RWPE1 (cell line): ENCODE measurements at places on chromosomes 6 and 20.
A peak's percentile ranks its signal among the peaks of the same experiment; 100 is the strongest.

DNA sequence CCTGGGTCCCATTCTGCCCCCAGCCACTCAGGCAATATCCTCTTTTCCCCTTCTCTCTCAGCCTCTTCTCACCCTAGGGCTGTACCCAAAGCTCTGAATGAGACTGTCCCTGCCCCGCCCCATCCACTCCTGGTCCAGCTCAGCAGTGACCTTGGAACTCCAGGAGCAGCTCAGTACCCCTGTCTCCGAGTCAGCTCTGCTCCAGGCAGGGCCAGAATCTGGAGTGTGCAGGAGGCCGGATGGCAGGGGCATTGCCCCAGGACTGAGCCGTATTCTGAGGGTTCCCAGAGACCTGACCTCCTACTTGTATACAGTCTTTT is 2.0 kb upstream of the RAET1G start:
- DNase-seq = no peak

GRCh38 chr6:88494401-88495140 is 328.4 kb upstream of the CNR1 start:
- no peak for DNase-seq

- no peak for DNase-seq
Measured at GRCh38 chr6:163417595-163417994, 3.1 kb downstream of the QKI start.

DNA sequence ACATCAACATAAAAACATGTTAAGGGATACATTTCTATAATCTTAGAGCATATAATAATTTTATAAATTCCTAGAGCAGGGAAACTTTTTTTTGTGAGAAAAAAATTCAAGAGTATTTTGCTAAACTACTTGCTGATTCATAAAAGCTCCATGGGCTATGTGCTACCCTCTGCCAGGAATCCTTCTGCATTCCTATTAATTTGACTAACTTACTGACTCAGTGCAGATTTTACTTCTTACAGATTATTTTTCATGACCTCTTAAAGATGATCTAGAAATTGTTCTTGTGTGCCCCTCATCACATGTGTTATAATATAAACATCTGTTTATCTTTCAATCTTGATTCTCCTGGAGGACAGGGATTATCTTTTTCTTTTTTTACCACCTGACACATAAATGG is 5.7 kb downstream of the VTA1 start:
- DNase-seq = no peak

DNA sequence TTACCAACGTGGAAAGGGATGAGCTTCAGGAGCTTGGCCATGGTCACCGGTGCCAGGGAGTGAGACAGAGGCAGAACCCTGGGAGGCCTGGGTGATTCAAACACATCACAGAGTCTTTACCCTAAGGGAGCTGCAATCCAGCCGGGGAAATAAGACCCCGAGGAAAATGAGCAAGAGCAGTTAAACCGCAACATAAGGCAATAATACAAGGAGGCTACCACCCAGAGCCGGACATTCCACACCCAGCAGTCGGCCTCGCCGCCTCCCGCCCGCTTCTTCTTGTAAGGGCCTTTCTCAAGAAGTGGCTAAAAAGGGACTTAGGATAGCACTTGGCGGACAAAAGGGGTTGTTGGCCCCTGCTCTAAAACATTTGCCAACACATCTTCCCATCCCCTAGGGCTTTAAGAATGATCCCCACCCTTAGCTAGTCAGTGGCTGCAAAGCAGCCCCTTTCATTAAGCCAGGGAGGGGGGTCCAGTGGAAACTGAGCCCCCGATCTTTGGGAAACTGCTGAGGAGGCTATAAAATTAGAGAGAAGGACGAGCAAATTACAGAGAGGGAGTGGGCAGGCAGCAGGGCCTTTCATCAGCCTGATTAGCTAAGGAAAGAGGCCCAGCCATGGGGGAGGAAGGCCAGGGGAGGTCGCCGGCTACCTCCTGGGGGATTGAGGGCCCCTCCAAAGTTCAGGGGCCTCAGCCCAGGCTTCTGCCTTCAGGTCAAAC is 34.3 kb downstream of the SNX5 start:
- DNase-seq = no peak

- DNase-seq = no peak
Measured at GRCh38 chr6:40693768-40694167, 106.6 kb upstream of the LRFN2 start.

- no peak for DNase-seq
Measured at GRCh38 chr20:44768854-44769480, 23.3 kb downstream of the KCNK15 start.

DNA sequence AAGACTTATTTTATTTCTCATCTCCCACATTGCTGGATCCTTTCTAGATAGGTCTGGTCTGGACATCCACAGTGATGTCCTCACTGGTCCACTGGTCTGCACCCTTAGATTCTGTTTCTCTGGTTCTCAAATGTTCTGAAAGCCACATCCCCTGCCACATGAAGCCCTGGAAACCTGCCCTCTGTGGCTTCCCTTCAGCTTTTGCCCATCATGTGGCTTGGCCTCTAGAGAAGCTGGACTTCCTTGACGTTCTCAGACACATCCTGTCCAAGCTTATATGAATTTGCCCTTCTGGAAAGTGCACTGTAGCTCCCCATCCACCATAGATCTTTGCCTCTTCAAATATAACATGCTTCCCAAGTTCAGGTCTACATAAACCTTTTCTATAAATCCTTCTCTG is 18.5 kb downstream of the CST4 start:
- no peak for DNase-seq

DNA sequence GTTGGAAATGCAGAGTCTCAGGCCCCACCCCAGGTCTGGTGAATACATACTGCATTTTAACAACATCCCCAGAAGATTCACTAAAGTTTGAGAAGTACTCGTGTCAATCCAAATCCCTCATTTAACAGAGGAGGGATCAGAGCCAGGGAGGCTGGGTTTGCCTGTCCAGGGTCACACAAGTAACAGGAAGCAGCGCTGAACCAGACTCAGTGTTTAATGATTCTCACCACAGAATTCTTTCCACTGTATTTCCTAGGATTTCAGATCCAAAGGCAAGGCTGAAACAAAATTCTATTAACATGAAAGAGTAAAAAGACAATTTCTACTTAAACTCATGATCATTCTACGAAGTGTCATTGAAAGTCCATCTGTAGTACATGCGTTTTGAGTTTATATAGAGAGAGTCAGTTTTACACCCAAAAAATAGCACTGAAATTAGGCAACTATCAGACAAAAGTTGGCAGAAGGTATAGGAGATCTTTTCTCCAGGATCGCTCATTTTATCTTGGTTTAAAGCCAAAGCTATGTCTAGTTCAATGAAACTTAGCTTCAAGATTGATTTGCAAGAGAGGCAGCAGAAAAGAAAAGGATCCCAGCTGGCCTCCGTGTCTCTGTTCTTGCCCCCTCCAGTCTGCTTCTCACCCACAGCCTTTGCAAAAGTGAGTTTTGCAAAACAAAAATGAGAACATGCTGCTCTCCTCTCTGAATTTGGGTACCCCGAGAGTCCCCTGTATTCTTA is 6.0 kb upstream of the AGPAT4 start:
- DNase-seq = no peak

DNA sequence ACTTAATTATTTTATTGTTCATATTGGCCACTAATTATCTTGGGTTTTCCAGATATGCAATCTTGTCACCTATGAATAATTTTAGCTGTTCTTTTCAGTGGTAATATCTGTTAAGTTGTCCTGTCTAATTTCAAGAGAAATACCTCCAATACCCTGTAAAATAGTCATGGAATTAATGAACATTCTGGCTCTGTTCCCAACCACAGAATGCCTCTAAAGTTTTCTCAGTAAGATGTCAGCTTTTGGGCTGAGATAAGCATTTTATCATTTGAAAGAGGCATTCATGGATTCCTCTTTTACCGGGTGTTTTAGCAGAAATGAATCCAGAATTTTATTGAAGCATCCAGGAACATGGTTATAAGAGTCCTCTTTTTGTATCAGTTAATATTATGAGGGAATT is 109.3 kb downstream of the WDR27 start:
- DNase-seq = no peak

DNA sequence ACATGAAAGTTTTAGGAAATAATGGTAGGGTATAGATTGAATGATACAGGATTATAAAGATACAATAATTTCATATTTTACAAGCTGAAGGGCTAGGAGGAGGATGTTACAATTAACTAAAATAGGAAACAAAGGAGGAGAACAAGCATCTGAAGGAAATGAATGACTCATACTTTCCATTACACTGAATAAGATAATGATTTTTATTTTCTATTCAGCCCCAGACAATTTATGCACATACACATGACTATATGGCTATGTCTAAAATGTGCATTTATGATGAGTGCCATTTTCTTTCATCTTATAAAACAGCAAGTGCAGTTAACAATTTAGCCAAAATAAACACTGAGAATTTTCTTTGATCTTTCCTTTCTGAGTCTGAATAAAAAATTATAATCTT is 994.6 kb upstream of the ADGRB3 start:
- no peak for DNase-seq

DNA sequence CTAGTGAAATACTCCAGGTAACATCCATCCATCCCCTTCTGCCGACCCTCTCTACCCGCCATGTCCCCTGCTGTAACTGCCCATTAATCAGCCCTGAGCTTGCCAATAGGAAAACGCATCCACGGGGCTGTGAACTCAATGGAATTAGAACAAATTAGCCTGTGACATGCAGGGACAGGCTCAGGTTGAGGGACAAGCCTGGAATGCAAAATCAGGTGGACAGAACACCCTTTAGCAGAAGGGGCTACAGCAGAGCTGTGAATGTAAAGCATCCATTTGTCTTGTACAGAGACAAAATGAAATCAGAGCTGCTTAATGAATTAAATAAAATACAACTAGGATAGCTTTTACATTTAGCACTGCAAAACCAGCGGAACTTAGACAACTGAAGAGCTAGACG is 187.3 kb upstream of the SASH1 start:
- no peak for DNase-seq

DNA sequence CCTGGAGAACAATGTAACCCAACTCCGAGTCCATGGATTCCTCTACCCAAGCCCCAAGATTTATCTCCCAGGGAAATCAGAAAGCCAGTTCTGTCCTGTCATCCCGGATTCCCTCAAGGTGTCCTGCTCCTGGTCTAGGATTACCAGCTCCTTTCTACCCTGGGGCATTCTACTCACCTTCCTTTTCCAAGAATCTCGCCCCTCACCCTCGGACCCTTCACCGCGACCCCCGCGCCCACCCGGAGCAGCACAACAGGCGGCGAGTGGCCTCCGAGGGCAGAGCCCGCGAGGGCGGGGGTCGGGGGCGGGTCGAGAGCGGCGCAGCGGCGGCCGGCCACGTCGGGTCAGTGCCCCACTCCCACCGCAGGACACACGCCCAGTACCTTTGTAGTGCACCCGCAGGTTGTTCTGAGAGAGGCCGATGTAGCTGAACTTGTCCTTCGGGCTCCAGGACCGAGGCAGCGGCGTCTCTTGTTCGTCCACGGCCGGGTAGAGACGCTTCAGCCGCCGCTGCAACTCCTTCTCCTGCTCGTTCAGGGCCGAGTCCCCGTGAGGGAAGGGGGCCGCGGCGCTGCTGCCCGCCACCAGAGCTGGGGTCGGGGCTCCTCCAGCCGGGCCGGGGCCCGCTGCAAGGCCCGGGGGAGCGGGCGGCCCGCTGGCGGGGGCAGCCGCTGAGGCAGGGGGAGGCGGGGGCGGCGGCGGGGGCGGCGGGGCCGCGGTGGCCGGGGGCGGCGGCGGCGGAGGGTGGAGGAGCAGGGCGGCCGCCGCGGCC is 897 bp downstream of the RANBP9 start:
- peak; percentile 26 for DNase-seq

DNA sequence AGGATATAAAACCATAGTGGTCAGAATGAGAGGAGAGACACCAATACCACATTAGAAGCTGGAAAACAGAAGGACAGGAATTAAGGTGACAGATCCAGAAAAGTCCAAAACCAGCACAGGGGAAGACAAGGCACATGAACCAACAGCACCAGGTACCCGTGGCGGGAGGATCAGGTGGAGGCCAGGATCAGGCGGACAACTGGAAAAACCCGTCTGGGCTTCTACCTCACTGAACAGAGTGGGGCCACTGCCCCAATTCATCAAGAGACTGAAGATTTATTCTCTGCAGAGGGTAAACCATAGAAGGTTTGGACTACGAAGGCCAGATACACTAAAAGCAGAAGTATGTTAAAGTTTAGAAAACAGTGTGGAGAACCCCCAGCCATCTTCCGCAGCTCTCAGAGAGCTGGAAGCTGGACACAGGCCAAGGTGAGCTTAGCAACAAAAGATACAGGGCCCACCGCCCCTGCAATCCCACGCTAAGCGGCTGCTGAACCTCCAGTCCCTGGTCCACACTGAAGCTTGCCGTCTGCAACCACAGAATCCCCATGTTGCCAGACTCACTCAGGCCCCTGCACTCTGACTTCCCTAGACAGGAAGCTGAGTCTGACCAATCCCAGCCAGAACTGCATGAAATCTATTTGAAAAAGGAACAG is 29.9 kb downstream of the ABHD12 start:
- DNase-seq = peak; percentile 19

DNA sequence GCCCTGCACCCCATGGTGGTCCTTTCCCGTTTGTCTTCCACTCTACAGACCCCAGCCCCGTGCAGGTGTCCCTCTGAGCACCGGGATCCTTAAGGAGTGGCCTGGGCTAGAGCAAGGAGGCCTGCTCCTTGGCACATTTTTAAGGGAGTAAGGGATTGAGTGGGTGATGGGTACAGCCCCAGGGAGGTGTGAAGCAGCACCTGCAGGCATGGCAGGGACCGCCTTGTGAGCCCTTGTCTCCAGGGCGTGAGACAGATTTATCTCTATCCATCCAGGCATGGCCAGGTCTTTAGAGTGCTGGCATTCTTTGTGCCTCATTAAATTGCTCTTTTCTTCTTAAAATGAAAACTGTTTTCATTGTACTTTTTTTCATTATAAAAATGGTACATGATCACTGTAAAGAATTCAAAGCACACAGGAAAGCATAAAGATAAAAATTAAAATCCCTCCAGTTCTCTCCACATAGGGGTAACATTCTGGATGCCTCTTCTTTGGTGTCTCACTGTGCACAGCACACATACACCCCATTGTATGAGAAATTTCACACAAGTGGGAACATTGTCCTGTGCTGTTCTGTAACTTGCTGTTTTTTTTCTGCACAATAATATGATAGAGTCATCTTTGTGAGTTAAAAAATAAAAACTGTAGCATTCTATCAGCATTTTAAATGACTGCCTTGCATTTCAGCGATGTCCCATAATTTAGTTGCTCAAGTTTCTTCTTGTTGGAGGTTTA is 31.9 kb upstream of the ZNF831 start:
- no peak for DNase-seq

GRCh38 chr6:33313709-33314514 is at the start of gene TAPBP:
TSS of gene TAPBP (minus strand) at chr6:33314078. CDS start at chr6:33314041, 37 bp downstream.
- DNase-seq = peak; percentile 61

- DNase-seq = no peak
Measured at GRCh38 chr20:58359441-58359840, 29.6 kb upstream of the VAPB start.
